Neural crest cell (in vitro differentiated cells): ENCODE measurements at places on chromosomes 16 and 17. TPM values are rescaled to one million over a fixed set of nuclear protein-coding genes. Genes with fewer than 3 reads are reported as not detected.

Gene FAM171A2
- total RNA-seq = 50.6 and 51.9 TPM in 2 replicates

Gene TEDC2
- 65.1 and 66.5 TPM in 2 replicates for total RNA-seq

Gene GAS2L2
- total RNA-seq = 0.12 and 0.16 TPM in 2 replicates

Gene MC1R
- total RNA-seq = 7.7 and 8.3 TPM in 2 replicates

Gene PRCD
- total RNA-seq = 0.41 and 0.75 TPM in 2 replicates

Gene KRTAP2-2
- total RNA-seq = not detected in 2 replicates

Gene NOD2
- 0.51 and 0.57 TPM in 2 replicates for total RNA-seq

Gene BRCA1
- total RNA-seq = 62.4 and 64.7 TPM in 2 replicates

DNA sequence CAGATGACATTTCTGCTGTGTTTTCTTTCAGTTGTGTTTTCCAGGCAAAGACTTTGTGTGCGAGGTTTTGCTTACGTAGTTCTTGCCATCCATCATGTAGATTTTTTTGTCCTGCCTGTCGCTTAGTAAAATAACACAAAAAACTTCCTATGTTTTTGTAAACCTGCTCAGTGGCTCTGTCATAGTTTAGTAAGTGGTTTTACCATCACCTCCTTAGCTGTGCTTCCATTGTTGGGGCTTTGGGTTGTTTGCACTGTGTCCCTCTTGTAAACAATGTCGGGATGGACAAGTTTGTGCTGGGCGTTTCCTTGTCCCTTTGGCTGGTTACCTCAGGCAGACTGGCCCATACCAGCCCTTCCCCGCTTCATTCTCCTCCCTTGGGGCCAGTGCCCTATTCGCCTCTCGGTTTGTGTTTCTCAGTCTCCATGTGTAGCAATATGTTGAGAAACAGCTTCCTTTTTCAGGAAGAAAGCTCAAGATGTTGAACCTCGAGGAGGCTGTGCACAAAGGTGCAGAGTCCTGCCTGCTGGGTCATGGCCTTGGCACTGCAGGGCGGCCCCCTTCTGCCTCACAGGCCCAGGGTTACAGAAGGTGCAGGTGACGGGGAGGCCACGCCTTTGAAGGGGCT, 74.6 kb downstream of the KSR1 start:
- H3K4me1 ChIP-seq = peaks cover 63% of the 10 kb centered on the region
- no peaks in the 10 kb centered on the region for H3K27me3 ChIP-seq
- no peaks in the 10 kb centered on the region for H3K36me3 ChIP-seq
- H3K27ac ChIP-seq = no peak overlapping the region
- no peak for DNase-seq

DNA sequence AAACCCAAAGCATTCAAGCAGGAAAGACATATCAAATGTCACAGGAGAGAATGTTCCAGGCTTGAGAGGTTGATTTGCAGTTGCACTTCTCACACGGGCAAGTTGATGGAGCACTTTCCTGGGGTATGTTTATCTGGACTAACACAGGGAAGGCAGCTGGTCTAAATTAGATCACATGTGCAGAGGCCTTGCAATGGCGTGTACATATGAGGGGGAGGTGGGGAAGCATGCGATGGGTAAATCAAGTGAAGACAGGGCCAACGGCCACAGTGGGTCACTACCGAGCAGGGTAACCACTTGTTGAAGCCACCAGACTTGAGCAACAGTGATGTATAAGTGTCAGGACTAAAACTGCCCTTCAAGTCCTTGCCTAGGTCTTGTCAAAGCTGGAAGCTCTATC, 156.6 kb upstream of the MAF start:
- H3K27me3 ChIP-seq = no peaks in the 10 kb centered on the region
- peaks cover 2% of the 10 kb centered on the region for H3K36me3 ChIP-seq
- H3K4me3 ChIP-seq = no peak overlapping the region
- H3K27ac ChIP-seq = no peak overlapping the region
- no peaks in the 10 kb centered on the region for H3K4me1 ChIP-seq
- no peak for DNase-seq

GRCh38 chr16:89973654-89974335, 25.2 kb downstream of the DEF8 start:
- peak overlapping the region; percentile 86 for H3K27ac ChIP-seq
- H3K27me3 ChIP-seq = no peaks in the 10 kb centered on the region
- peaks cover 12% of the 10 kb centered on the region for H3K36me3 ChIP-seq
- H3K4me3 ChIP-seq = peak overlapping the region; percentile 79
- DNase-seq = no peak

- no peaks in the 10 kb centered on the region for H3K4me1 ChIP-seq
- no peak for DNase-seq
- H3K36me3 ChIP-seq = no peaks in the 10 kb centered on the region
- no peak overlapping the region for H3K27ac ChIP-seq
- no peak overlapping the region for H3K4me3 ChIP-seq
Observed at GRCh38 chr16:89184933-89185794, 13.6 kb downstream of the CDH15 start.

GRCh38 chr17:82227629-82228277, 1.1 kb upstream of the SLC16A3 start:
- H3K36me3 ChIP-seq = no peaks in the 10 kb centered on the region
- no peak overlapping the region for H3K27ac ChIP-seq
- no peak for DNase-seq
- H3K4me3 ChIP-seq = peak overlapping the region; percentile 56
- H3K27me3 ChIP-seq = peaks cover 28% of the 10 kb centered on the region
- H3K4me1 ChIP-seq = peaks cover 3% of the 10 kb centered on the region

GRCh38 chr16:54935266-54935968, 4.8 kb downstream of the IRX5 start:
- H3K27ac ChIP-seq = no peak overlapping the region
- peak overlapping the region; percentile 88 for H3K4me3 ChIP-seq
- H3K36me3 ChIP-seq = peaks cover 23% of the 10 kb centered on the region
- peaks cover 92% of the 10 kb centered on the region for H3K27me3 ChIP-seq

- H3K36me3 ChIP-seq = no peaks in the 10 kb centered on the region
- peak overlapping the region; percentile 90 for H3K4me3 ChIP-seq
- peaks cover 15% of the 10 kb centered on the region for H3K4me1 ChIP-seq
- no peak for DNase-seq
- peak overlapping the region; percentile 98 for H3K27ac ChIP-seq
Observed at GRCh38 chr16:30121741-30122571, 1.1 kb downstream of the MAPK3 start.

- DNase-seq = no peak
- H3K36me3 ChIP-seq = peaks cover 2% of the 10 kb centered on the region
- H3K4me3 ChIP-seq = no peak overlapping the region
- peaks cover 4% of the 10 kb centered on the region for H3K4me1 ChIP-seq
- H3K27me3 ChIP-seq = no peaks in the 10 kb centered on the region
Observed at GRCh38 chr16:30166202-30166902, 17.1 kb upstream of the CORO1A start.

DNA sequence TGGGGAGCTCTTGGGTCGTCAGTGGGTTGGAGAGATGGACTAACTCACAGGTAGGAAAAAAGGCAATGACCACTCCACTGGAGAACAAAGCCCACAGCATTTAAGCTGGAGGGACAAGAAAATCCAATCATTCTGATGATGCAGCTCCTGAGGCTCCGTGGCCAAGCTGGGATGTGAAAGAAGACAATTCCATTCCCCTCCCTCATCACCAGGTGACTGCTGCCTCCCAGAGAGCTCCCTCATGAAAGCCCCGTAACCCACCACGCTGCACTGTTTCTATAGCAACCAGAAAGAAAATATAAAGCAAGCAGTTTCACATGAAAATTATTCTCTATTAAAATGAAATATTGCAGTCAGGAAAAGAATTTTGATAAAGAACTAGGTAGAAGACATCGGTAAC, 15.2 kb downstream of the ANKRD11 start:
- no peaks in the 10 kb centered on the region for H3K36me3 ChIP-seq
- DNase-seq = no peak
- peaks cover 60% of the 10 kb centered on the region for H3K4me1 ChIP-seq

GRCh38 chr16:67723151-67723910, 4.2 kb upstream of the GFOD2 start:
- peaks cover 3% of the 10 kb centered on the region for H3K27me3 ChIP-seq
- H3K27ac ChIP-seq = no peak overlapping the region
- no peaks in the 10 kb centered on the region for H3K36me3 ChIP-seq
- peaks cover 19% of the 10 kb centered on the region for H3K4me1 ChIP-seq

DNA sequence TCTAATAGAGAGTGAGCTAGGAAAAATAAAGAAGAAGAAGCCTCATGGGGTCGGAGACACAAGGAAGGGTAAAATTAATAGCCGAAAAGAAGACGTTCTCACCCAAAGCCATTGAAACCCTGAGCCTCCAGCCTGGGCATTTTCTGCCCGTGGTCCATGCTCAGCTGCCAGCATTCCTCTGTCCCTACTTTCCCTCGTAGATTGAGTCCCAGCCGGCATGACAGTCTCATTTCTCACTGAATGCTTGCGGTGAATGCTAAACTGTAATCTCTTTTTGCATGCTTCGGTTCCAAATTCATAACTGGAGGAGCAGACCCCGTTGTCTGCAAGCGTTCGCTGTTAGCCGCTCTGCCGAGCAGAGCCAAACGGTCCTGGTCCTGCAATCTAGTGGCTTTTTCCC, 54.0 kb upstream of the COX10 start:
- no peaks in the 10 kb centered on the region for H3K27me3 ChIP-seq
- no peak overlapping the region for H3K27ac ChIP-seq
- peaks cover 6% of the 10 kb centered on the region for H3K36me3 ChIP-seq
- DNase-seq = no peak
- no peak overlapping the region for H3K4me3 ChIP-seq

DNA sequence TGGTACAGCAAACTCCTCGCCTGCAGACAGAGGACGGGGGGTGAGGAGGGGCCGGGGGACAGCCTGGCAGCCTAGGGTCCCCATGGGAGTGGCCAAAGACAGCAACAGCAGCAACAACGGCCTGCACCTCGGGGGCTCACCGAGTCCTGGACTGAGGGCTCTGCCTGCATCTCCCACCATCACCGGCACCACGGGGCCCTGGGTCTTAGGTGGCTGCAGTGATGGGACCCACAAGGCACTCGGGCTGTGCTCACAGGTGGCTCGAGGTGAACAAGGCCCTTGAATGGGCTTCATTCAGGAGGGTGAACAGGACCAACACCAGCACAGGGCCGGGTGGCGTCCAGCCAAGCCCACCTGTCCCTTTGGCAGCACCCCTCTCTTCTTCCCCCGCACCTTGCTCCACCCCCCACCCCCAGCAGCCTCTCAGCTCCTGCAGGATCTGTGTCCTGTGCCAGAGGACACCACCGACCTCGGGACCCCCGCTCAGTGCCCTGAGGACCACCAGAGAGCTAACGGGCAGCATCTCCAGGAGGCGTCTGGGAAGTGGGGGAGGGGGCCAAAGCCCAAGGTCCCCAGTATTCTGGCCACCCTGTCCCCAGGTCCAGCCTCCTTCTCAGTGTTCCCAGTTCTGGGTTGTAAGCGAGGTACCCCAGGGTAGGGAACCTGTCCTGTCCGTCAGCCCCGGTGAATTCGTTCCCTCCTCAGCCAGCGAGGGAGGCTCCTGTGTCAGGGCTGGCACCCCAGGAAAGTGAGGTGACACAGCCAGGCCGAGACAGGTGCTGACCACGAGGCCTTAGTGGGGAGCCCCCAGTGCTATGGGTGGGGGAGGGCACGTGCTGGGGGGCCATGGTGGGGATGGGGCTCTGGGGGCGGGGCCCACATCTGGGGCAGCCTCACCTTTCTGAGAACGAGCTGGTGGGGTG, 94.3 kb downstream of the TBC1D16 start:
- H3K4me3 ChIP-seq = no peak overlapping the region
- H3K27ac ChIP-seq = no peak overlapping the region
- peaks cover 25% of the 10 kb centered on the region for H3K36me3 ChIP-seq
- H3K4me1 ChIP-seq = peaks cover 10% of the 10 kb centered on the region

DNA sequence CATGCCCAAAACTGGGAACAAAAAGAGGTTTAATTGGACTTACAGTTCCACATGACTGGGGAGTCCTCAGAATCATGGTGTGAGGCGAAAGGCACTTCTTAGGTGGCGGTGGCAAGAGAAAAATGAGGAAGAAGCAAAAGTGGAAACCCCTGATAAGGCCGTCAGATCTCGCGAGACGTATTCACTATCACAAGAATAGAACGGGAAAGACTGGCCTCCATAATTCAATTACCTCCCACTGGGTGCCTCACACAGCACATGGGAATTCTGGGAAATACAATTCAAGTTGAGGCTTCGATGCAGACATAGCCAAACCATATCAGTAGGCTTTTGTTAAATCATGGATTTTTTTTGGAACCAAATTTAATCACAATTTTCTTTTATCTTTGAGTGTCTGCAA, 24.4 kb downstream of the RBL2 start:
- no peak overlapping the region for H3K4me3 ChIP-seq
- H3K27me3 ChIP-seq = no peaks in the 10 kb centered on the region
- H3K36me3 ChIP-seq = peaks cover 16% of the 10 kb centered on the region
- H3K4me1 ChIP-seq = no peaks in the 10 kb centered on the region

GRCh38 chr17:44280392-44280937, 12.5 kb upstream of the SLC4A1 start:
- no peak for DNase-seq
- no peaks in the 10 kb centered on the region for H3K36me3 ChIP-seq
- no peak overlapping the region for H3K4me3 ChIP-seq
- H3K27ac ChIP-seq = no peak overlapping the region
- peaks cover 11% of the 10 kb centered on the region for H3K4me1 ChIP-seq
- H3K27me3 ChIP-seq = peaks cover 11% of the 10 kb centered on the region

- H3K27ac ChIP-seq = no peak overlapping the region
- peaks cover 35% of the 10 kb centered on the region for H3K27me3 ChIP-seq
- DNase-seq = no peak
- H3K36me3 ChIP-seq = no peaks in the 10 kb centered on the region
- no peak overlapping the region for H3K4me3 ChIP-seq
Observed at GRCh38 chr16:23987443-23987842, 151.7 kb downstream of the PRKCB start.

- no peak for DNase-seq
- peaks cover 24% of the 10 kb centered on the region for H3K4me1 ChIP-seq
- no peak overlapping the region for H3K27ac ChIP-seq
- H3K36me3 ChIP-seq = no peaks in the 10 kb centered on the region
- H3K27me3 ChIP-seq = peaks cover 16% of the 10 kb centered on the region
Observed at GRCh38 chr16:66225696-66226095, 140.8 kb upstream of the CDH5 start.

DNA sequence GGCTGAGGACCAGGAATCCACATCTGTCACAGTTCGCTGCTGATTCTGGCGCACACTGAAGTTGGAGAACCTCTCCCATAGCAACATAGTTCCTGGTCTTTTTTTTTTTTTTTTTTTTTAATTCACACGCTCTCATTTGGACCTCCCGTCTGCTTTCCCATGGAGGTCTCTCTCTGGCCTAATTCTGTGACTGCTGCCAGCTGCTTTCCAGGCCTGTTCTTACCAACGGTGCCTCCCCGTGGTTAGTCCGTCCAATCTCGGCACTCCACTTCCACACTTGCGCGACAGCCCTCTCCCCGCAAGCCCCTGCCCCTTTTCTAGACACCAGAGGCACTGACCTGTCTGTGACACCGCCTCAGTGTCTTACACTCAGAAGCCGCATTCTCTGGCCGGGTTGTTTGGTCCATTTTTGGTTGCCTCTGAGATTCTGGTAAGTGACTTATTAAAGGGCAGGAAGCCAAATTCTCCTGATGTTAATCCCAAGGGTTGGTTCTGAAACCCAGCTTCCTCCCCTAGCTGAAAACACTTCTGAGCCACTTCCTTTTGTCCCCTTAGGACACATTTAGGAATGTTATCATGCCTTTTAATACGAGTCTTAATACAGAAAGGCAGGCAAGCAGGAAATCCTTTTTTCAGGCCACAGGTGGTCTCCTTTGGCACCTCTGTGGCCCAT, 1.1 kb upstream of the AKTIP start:
- H3K4me1 ChIP-seq = peaks cover 35% of the 10 kb centered on the region
- H3K27me3 ChIP-seq = peaks cover 6% of the 10 kb centered on the region
- H3K4me3 ChIP-seq = peak overlapping the region; percentile 97

GRCh38 chr17:1766382-1767135, 4.7 kb downstream of the SERPINF1 start:
- H3K27ac ChIP-seq = no peak overlapping the region
- H3K27me3 ChIP-seq = peaks cover 4% of the 10 kb centered on the region
- peaks cover 40% of the 10 kb centered on the region for H3K4me1 ChIP-seq

- H3K4me3 ChIP-seq = no peak overlapping the region
- peaks cover 4% of the 10 kb centered on the region for H3K4me1 ChIP-seq
- peaks cover 11% of the 10 kb centered on the region for H3K27me3 ChIP-seq
- H3K36me3 ChIP-seq = no peaks in the 10 kb centered on the region
Observed at GRCh38 chr17:2929881-2930533, 133.4 kb downstream of the OR1D5 start.
